Left ventricle myocardium superior (tissue), 1 donor: ENCODE measurements at places on chromosomes 3 and 15.

DNA sequence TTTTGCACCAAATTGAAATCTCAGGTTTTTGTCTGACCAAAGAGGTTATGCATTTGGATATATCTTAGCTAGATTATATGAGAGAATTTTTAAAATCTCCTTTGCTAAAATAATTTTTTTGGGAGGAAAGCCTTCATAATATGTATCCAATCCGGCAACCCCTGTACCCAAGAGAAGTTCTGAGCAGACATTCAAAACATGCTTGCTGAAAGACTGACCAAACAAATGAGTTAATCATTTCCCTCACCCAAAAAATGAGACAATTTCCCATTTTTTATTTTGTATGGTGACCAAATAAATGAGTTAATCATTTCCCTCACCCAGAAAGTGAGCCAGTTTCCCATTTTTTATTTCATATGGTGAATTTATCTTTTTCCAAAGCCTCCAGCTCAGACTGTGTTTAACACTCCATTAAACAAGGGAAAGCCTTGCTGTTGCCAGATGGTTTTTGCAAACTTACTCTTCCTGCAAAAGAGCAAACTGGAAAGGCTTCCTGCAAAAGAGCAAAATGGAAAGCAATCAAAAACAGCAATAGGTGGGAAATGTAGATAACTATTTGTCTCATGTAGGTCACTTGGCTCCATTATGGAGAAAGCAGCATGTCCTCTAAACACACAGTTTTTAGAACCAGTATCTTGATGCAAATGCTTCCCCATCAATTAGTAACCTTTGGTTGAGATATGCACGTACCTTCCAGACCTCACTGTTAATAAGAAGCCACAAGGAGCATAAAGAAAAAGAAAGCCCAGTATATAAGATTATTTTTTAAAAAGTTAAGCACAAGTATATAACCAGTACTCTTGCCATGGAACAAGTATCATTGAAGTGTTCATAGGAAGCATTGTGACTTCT is 78.4 kb upstream of the OSTN start:
- no peak for DNase-seq

GRCh38 chr3:192947421-192947820 is 29.8 kb upstream of the MB21D2 start:
- DNase-seq, result no peak

DNA sequence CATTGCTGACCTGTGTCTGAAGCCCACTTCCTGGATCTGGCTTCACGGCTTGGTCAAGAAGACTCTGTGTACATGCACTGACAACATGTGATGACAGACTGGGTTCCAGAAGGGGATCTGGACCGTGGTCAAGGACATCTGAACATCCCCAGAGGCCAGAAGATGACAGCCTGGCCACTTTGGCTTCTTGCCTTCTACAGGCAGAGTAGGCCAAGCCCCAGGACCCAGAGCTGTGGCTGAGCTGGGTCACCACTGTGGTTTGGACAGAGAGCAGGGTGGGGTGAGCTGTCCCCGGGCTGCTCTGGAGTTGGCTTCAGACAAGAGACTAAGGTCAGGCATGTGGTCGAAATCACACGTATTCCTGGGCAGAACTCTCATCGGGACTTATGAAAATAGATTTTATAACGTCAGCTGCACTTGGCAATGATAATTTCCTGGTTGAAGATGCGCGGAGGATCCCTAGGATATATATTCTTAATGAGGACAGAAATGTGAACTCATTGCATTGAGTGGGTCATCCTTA is 114.1 kb upstream of the FRMD4B start:
- DNase-seq, result peak; percentile 65

- no peak for DNase-seq
These were observed 92.5 kb downstream of the EPHB1 start for GRCh38 chr3:134887536-134887935.

- no peak for DNase-seq
These were observed 56.8 kb downstream of the APBA2 start for GRCh38 chr15:28942571-28942970.

DNA sequence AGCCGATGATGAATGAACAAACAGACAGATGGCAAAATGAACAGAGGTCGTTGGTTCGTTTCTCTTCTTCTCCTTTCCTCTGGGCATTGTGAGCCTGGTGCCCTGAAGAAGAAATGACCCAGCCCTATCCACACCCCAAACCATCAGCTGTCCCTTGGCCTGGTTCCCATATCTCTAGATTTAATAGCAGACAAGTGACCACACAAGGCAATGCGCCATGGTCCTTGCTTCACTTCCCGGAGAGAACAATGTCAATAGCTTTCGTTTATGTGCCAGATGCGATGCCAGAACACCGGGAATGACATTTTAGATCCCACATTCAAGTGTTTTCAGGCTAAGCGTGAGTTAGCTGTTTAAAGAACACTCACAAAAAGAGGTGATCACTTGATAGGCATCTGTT is 17.7 kb downstream of the POC1A start:
- DNase-seq, result no peak

- DNase-seq, result no peak
These were observed 143.4 kb upstream of the BCL6 start for GRCh38 chr3:187888701-187889100.

- DNase-seq, result no peak
These were observed 135.9 kb downstream of the TFDP2 start for GRCh38 chr3:142013326-142013980.

- DNase-seq, result no peak
These were observed 8.6 kb downstream of the TM6SF1 start for GRCh38 chr15:83115831-83116565.
